T-helper 22 cell (primary cell): ENCODE measurements at places on chromosomes 16 and 17.

- no peak for DNase-seq
Measured at GRCh38 chr16:19700319-19700781, 17.7 kb downstream of the KNOP1 start.

- DNase-seq: no peak
Measured at GRCh38 chr16:56606071-56606475, 2.3 kb upstream of the MT2A start.

- DNase-seq: no peak
Measured at GRCh38 chr17:72711521-72712310, 380.8 kb downstream of the SLC39A11 start.

DNA sequence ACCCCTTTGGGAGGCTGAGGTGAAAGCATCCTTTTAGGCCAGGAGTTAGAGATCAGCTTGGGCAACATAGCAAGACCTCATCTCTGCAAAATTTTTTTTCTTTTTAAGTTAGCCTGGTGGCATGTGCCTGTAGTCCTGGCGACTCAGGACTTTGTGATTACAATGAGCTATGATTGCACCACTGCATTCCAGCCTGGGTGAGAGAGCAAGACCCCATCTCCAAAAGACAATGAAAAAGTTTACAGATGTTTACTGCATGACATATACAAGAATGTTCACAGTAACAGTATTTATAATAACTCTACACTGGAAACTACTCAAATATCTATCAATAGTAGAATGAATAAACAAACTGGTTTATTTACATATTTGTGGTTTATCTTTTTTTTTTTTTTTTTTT is 33.1 kb upstream of the CCL22 start:
- no peak for DNase-seq

- DNase-seq: no peak
Measured at GRCh38 chr17:37779554-37779953, 34.7 kb upstream of the HNF1B start.

DNA sequence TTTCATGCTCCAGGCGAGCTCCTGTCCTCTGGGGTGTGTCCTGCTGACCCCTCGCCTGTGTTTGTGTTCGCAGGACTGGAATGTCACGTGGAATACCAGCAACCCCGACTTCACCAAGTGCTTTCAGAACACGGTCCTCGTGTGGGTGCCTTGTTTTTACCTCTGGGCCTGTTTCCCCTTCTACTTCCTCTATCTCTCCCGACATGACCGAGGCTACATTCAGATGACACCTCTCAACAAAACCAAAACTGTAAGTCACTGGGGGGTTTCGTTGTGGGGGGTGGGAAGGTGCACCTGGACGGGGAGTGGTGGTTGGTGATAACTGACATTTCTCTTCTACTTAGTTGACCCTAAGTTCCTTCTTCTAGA is 58.3 kb downstream of the ABCC1 start:
- no peak for DNase-seq

DNA sequence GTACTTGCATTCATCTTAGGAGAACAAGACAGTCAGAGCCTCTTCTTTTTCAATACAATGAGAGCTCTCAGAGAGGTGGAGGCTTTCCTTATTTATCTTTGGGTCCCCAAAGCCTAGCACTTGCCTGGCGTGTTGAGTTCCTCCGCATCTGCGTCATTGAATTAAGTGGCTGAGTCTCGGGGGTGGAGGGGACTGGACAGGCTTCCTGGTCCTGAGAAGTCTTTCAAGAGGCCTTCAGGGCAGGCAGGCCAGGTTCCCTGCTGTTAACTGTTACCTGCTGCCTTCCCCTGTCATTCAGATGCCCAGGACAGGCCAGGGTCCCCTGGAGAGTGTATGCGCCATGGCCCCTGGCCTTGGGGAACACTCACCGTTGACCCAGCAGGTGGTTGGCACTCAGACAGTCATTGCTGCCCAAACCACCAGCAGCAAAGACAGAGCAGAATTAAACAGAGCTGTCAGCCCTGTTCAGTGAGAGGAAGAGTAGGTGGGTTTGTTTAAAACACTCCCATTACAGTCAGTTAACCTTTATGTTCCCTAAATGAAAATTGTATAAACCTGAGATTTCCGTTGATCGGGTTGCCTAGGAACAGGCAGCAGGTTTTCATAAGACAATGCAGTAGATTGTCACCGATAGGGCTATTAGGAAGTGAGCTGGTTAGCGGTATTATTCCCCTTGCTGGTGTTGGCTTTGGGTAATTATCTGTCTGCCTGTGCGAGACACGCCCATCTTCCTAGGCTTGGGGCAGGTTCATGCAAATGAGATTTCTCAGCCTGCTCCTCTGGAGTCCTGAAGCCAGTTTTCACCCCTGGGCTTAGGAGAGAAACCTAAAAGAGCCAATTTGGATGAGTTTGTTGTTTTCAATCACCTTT is 132.7 kb downstream of the CCDC182 start:
- DNase-seq: peak; percentile 43

DNA sequence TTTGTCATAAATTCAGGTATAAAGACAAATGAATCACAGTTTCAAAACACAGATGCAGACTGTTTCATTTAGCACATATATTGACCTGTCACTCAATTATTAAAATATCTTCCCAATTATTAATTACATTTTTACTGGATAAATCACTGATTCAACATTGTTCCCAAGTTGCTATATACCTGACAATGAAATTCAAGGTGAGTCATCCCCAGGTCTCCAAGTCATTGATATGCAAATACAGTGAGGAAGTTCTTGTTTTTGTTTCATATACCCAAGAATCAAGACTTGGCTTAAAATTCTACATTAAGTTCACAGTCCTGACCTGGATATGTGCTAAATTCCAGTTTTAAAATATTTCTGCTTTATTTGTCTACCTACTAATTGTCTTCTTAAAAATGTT is 599.3 kb upstream of the PSMD7 start:
- DNase-seq: no peak

DNA sequence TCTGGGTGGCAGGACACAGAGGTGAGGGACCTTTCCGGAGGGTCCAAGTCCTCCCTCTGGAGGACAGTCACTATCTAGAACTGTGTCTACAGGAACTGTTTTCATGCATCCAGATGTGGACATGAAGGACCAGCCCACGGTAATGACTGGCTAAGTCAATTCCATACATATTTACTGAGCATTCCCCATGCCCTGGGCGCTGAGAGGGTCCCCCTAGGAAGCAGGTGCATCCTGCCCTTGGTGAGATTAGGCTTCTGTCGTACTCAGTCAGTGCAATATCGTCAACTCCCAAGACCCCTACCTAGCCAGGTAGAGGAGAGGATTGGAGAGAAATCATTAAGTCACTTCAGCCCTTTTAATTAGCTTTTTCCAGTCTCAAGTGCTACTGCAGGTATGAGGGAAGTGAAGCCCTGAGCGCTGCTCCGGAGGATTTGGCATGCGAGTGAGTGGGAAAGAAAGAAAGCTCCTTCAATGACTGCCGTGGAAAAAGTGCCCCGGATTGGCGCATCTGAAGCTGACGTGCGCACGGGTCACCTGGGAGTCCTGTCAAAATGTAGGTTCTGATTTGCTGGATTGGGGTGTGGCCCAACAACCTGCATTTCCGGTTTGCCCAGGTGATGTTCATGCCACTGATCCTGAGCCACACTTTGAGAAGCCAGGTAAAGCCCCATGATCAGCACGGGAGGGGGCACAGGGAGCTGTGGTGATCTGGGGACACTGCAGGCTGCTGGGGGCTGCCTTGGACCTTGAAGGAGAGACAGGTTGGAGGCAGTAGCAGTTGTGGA is 367.4 kb upstream of the TNRC6C start:
- no peak for DNase-seq

DNA sequence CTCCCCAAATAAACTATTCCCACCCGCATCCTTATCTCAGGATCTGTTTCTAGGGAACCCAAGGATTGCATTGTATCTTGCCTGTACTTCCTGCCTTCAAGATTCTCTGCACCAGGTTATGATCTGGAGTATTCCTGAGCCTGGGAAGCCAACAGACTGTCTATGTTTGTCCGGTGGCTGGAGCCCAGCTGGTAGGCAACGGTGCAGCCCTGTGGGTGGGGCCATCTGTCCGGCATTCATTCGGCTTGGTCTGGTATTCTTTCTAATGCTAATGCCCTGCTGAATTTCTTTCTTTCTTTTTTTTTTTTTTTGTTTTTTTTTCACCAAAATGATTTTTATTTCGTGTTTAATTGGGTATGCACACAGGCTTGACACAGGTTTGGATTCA is 20.7 kb upstream of the TVP23A start:
- no peak for DNase-seq

GRCh38 chr16:84003038-84003437 is 35.0 kb downstream of the NECAB2 start:
- no peak for DNase-seq

GRCh38 chr16:8848231-8848938 is 20.4 kb downstream of the CARHSP1 start:
- DNase-seq: no peak

DNA sequence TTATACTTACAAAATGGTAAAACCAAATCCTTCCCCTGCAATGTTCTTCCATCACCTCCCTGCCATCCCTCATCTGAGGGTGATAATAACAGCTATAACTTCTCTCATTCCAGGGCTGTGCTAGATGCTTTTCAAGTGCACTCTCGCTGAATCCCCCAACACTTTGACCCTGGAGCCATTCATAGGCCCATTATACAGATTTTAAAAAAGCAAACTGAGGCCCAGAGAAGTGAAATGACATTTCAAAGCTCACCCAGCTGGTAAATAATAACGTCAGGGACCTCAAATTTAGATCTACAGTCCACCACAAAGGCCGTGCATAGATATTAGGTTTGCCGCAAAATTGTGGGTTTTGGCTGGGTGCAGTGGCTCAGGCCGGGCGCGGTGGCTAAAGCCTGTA is 378.8 kb downstream of the SLC39A11 start:
- no peak for DNase-seq

DNA sequence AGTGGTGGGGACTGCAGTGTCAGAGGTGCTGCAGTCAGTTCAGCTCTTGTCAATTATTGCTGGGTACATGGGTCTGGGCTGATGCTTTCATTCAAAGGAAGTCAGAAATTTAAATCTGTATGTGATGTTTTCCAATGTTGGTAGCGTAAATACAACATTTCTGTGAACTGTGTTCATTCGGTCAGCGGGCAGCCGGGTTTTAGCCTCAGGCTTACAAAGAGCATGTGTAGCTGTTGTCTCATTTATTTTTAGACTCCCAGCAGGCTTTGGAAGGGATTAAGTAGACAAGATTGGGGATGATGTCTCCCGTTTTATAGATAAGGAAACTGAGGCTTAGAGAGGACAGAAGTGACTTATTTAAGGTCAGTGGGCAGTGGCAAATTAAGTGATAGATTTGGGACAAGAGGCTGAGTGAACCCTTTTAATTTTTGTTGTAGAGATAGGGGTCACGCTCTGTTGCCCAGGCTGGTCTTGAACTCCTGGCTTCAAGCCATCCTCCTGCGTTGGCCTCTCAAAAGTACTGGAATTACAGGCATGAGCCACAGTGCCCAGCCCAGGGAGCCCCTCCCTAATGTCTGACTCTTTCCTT is 8.1 kb downstream of the AQP8 start:
- DNase-seq: no peak

GRCh38 chr17:56231693-56232092 is 78.4 kb downstream of the ANKFN1 start:
- DNase-seq: no peak

DNA sequence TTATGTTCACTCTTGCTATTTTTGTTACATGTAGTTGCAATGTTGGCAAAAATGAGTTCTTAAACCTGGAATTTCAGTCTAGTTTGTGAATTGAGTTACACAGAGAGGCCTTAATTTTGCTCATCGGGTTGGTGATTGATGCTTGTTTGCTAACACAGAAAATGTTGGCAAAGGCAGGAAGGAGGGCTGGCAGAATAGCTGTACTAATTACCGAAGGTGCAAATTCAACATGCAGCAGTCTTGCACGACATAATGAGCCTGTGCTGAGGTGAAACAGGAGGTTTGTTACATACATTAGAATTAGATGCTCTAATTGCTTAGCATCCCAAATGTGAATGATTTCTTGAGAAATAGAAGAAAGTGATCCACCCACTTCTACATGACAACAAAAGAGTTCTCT is 475.0 kb upstream of the TOM1L1 start:
- DNase-seq: no peak

GRCh38 chr17:48439875-48440505 is 10.0 kb upstream of the SKAP1 start:
- peak; percentile 66 for DNase-seq
